RCC 7860 (cell line): ENCODE measurements at places on chromosomes 11 and 22.

- DNase-seq, result no peak
Measured at GRCh38 chr22:42214633-42215415, 55.6 kb downstream of the TCF20 start.

- DNase-seq, result no peak
Measured at GRCh38 chr22:23827351-23827995, 11.3 kb downstream of the DERL3 start.

- no peak for DNase-seq
Measured at GRCh38 chr11:29190313-29190712, 826.5 kb downstream of the KCNA4 start.

GRCh38 chr22:38203090-38203810, 1.5 kb downstream of the MAFF start:
- DNase-seq, result no peak

- no peak for DNase-seq
Measured at GRCh38 chr22:33354928-33355327, 296.7 kb upstream of the SYN3 start.

DNA sequence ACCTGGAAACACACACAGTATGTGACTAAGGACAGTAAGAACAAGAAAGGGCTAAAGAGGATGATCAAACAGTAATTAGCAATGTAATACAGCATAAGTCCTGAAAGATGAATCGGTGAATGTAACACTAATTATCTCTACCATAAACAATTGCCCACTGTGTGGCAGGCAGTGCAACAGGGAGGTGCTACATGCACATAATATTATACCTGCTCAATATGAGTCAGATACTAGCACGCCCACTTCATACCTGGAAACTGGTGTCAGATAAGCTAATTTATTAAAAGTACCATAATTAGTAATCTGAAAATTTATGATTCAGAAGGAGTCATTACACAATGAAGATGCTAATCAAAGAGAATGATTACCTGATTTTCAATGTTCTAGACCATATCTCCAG, 14.9 kb downstream of the CASP12 start:
- DNase-seq, result no peak

- DNase-seq, result no peak
Measured at GRCh38 chr11:123584186-123584585, 70.2 kb downstream of the SCN3B start.

DNA sequence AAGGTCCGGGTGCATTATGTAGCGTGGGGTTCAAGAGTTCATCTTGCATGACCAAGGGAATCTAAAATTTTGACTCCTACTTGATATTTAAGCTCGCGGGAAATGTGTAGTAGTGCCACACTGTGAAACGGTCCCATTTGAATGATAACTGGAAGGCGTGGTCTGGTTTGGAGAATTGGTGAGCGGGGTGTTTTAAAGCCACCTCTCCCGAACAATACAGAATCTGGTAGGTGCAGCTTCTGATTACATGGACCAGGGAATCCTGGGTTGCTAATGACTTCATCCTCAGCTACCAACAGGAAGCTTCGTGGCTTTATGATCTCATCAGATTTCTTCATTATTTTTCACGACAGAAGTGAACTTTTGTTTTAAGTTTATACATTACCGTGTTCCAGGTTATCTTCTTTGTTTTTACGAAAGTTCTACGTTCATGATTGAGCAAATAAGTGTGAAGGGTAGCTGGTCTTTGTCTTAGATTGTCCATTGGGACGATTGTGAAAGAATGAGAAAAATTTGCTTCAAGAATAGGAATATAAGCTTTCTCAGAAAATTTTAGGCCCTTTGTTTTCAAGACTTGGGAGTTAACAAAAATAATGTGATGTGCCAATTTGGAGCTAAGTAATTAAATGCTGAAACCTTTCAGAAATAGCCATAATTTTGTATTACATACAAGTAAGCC, 1.7 kb downstream of the QSER1 start:
- DNase-seq, result peak; percentile 66

- no peak for DNase-seq
Measured at GRCh38 chr22:27990879-27991278, 71.8 kb upstream of the PITPNB start.

DNA sequence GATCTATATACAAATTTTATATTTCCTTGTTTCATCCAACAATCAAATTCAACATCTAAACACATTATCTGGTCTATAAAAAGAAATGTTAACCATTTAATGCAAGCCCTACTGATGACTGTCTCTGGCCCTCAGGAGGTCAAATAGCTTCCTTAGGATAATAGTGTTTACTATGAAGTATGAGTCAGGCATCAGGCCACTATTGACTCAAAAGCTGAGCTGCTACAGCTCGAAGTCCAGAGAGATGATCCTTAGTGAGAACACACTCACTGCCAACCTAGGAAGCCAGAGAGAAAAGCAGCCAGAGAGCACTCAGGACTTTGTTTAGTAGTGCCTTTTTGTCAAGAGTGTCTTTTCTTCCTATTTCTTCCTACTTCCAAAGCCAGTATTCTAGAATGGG, 171.8 kb downstream of the SOX6 start:
- DNase-seq, result peak; percentile 8

- no peak for DNase-seq
Measured at GRCh38 chr11:118084247-118084646, 2.5 kb downstream of the SMIM35 start.

DNA sequence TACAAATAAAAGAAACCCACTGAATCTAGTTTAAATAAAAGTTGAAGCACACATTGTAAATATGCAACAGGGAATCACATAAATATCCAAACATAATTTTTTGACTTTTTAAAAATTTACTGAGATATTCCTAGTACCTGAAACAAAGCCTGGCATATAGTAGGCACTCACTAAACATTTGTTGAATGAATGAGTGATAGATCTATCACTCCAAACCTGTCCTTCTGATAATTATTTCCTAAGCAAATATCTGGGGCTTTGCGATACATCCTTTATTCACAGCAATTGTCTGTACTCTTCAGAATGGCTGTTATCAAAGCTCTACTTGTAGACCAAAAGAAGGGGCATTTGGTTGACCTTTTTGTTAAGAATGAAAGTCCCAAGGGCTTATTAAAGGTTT, 2.6 kb upstream of the PSMA1 start:
- DNase-seq, result no peak

GRCh38 chr11:35524780-35525179, 636 bp downstream of the PAMR1 start:
- no peak for DNase-seq

DNA sequence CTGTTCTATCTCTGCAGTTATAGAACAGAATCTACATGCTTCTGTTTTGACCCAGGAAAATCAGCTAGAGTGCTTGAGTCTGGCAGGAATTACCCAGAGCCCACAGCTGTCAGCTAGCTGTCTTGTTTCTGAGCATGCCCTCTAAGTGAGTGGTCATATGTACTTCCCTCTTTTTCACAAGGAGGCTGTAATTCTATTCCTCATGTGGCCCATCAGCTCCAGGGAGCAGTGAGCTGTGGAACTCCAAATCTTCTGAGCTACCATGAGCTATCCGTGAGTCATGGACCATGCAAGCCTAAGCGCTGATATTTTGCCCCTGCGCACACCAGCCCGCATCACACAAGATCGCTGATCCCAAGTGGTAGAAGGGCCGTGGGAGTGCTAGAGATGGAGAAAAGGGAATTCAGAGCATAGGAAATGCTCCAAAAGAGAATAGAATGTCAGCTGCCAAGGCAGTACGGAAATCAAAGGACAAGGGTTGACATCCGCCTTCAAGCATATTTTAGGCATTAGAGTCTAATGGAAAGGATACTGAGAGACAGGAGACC, 5.4 kb downstream of the FJX1 start:
- peak; percentile 94 for DNase-seq

DNA sequence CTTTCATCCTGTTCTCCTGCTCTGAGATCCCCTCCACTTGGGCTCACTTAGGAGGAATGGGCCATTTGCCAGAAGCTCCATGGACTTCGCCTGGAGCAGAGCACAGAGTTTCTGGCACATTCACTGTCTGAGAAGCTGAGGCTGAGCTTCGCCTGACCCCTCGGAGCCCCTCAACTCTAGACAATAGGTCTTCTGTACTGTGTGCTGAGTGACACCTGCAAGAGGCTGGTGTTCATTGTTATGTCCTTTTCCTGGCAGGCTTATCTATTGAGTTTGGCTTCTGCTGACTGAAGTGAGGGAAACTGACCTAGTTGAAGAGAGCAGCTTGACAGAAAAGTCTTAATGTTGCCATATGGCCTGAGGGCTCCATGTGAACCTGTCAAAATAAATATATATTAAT, 124.3 kb downstream of the EHF start:
- DNase-seq, result no peak

GRCh38 chr11:121478895-121479697, 26.3 kb upstream of the SORL1-AS1 start:
- no peak for DNase-seq

GRCh38 chr11:31641477-31642062, 132.0 kb downstream of the ELP4 start:
- DNase-seq, result no peak

DNA sequence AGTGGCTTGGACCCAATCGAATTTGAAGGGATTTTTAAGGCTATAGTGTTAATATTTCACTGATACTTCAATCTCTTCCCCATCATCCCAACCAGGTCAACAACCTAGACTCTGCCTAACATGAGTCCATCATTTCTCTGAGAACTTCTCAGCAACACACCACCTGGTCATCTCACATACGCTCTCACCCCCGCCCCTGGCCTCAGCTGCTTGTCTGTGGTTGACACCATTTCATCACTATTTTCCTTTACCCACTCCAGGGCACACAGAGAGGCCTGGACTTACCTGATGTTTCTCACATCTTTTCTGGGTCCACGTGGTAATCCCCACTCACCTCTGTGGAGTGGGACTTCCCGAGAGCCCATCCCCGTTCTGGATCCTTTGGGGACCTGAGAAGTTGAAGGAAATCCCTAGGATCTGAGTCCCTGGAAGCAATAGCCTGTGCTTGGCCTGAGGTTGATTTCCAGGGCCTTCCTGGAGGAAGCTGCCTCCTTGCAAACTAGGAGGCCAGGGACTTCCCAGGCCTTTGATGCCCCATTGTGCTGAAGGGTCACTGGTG, 3.2 kb downstream of the P2RX3 start:
- DNase-seq, result no peak

DNA sequence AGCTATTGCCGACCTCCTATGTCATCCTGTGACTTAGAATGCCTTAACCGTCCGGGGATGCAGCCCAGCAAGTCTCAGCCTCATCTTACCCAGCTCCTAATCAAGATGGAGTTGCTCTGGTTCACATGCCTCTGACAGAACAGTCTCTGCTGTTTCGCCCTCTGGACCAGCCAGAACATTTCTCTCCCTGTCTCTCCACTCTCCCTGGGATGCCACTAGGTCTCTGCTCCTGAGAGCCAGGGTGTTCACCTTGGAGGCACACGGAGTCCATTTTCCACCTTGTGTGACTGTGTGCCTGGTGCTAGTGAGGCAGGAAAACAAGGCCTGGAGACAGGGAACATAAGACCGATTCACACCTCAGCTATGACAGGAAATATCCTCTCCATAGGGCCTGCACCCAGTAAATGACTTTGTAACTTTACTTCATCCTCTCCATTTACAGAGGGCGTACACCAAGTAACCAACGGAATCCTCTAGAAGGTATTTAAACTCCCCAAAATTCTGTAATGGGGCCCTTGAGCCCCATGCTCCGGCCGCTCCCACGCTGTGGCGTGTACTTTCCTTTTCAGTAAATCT, 16.8 kb upstream of the B4GALNT4 start:
- DNase-seq, result no peak

- peak; percentile 58 for DNase-seq
Measured at GRCh38 chr22:30290342-30291057, 1.2 kb upstream of the CASTOR1 start.

- no peak for DNase-seq
Measured at GRCh38 chr11:120442031-120442430, 69.5 kb upstream of the GRIK4 start.
